ENCODE measurements at places on chromosomes 1 and 21.

DNA sequence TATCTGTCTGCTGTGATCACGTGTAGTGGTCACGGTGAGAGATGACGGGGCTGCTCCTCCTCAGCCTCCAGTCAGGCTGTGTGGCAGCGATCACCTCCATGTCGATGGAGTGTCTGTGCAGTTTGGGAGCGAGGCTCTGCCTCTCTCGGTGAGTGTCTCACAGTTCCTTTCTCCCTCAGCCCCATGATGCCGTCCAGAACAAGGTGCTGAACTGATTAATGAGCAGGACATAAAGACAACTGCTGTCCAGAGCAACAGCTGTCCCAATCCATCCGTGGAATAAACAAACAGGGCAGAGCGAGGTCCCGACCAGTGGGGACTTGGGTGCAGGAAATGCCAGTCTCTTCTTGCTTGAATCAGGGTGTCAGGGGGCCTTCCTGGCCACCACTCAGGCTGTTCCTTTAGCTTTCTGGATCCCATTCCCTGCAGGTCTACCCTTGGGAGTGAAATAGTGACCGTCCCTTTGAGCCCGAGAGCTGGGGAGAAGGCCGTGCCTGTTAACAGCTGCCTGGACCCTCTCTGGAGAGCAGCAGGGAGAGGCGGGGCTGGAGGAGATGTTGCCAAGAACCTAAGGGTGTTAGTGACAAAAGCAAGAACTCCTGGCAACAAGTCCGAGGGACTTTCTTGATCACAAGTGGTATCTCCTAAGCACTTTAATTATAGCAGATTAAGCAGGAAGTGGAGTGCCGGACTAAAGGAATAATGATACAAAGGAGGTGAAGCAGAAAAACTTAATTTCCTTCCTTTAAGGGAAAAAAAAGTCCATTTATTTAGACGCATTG is 443.9 kb downstream of the KIF26B start:
- no peak for DNase-seq

- DNase-seq, result no peak
These were observed 251.9 kb downstream of the DPYD start for GRCh38 chr1:97668945-97669344.

GRCh38 chr1:155329980-155330598 is 9.4 kb downstream of the RUSC1 start:
- DNase-seq, result no peak

DNA sequence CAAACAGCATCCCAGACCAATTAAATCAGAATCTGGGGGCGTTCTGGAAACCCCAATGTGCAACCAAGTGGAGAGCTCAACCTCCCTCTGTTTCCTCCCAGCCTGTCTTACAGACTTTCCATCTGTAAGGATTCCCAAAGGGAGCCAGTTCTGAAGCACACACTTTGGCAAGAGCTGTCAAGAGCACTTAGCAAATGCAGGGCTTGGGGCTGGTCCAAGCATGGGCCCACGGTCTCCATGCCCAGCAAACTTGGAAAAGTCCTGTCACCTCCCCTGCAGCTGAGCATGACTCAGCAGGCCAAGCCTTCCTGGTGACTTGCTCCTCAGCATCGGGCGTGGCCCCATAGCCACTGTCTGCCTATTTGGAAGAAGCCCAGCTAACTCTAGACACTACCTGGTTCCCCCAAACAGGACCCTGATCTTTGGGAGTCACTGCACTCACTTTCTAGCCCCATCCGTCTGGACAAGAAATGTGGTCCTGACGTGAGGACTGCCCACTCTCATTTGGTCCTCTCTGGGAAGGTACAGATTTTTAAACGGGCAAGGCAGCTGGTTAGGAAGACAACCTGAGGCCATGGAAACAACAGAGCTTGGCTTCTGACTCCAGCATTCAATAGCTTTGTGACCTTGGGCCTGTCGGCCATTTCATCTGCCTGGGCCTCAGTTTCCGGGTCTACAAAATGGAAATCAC is 16.9 kb downstream of the SLC2A1 start:
- DNase-seq, result no peak

- DNase-seq, result no peak
These were observed 26.4 kb upstream of the KAZN start for GRCh38 chr1:14571810-14572767.

DNA sequence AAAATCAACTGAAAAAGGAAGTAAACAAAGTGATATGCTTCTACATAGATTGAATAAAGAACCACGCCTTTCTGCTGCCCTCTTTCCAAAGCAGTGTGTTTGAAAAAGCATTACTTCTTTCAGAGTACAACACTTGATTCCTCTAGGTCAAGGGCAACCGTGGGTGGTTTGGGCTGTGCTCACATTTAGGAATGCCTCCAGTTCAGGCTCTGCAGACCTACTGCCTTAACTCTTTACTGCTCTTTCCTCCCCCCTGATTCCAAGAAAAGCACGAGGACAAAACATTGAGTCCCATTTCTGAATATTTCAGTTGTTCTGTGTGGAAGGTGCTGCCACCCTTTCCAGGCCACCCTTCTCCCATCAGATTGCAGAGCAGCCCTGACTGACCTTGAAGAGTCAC is 45.2 kb downstream of the ADAMTS1 start:
- DNase-seq, result no peak

GRCh38 chr1:44262414-44262813 is 49.1 kb downstream of the DMAP1 start:
- DNase-seq, result no peak

DNA sequence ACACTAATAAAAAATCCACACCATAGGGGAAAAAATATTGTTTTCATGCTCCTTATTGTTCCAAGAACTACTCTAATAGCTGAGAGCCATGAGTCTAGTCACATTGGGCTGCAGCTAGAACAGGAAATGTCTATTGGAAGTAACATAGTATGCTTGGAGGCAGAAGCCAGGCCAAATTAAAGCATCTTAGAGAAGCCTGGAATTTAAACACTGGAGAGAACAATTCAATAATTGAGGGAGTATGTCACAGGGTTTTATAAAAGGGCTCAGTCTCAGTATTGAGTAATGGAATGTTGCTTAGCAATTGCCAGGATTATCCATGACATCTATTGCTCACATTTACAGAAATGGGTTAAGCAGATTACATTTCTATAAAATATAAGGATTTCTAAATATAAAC is 471.3 kb downstream of the LMO4 start:
- DNase-seq, result no peak

- DNase-seq, result no peak
These were observed 77.0 kb upstream of the CXADR start for GRCh38 chr21:17435565-17436543.
